ENCODE measurements at places on chromosomes 3 and 15.

DNA sequence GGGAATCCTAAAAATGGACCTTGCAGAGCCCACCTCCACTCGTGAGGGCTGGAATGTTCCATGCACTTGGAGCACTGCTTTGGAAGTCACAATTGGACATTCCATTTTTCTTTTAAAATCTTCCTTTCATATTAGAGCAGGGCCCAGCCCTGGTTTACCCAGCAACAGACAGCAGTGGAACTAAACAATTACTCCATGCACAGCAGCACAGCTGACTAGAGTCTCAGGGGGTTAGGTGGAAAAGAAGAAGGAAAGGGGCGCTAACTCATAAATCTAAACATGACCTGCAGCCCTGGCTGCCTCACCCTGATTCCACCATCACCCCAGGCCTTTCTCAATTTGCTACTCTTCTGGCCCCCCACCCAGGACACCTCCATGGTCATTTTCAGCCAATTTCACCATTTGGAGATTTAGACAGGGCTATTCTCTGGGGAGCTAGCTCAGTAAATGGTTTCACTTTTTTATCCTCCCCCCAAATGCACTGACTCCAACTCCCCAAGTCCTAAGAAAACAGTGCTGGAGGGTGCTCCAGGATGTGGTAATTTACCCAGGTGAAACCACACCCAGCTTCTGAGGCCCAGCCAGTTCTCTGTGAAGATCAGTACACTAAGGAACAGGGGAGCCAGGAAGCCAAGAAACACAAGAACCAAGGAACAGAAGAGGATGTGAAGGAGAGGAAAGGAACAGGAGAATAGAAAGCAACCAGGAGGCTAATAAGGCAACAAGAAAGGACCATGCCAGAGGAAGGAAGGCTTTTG, 1.6 kb upstream of the LRRC31 start:
- DNase-seq, result no peak

GRCh38 chr15:71237456-71238188, 122.4 kb downstream of the THSD4 start:
- no peak for DNase-seq

GRCh38 chr3:189324538-189325138, 152.9 kb downstream of the TPRG1 start:
- DNase-seq, result peak; percentile 54

GRCh38 chr3:129161860-129162271, 1.0 kb upstream of the ISY1 start:
- no peak for DNase-seq

DNA sequence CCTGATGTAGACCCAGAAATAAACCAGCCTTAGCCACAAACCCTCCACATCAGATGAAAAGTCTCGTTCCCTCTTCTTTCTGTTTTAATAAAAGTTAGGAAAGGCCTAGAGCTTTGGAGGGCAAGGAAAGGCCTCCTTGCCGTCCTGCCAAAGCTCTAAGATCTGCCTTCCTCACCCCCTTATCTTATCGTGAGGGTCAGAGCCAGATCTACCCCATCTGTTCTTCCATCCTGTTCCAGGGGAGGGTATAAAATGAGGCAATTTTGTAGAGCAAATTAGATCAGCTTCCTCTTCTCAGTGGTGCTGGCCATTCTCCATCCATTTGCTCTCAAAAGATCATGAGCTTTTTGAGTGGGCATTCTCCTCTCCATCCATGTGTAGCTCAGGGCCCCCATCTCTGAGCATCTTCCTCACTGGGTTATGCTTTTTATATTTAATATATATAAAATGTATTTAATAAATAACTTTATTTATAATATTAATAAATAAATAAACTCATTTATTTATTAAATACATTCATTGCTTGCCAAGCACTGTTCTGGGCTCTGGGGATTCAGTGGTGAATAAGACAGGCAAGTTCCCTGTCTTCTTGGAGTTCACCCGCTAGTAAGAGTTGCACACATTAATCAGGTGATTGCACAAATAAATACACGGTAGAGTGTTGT, 2.0 kb upstream of the SLC24A1 start:
- no peak for DNase-seq

DNA sequence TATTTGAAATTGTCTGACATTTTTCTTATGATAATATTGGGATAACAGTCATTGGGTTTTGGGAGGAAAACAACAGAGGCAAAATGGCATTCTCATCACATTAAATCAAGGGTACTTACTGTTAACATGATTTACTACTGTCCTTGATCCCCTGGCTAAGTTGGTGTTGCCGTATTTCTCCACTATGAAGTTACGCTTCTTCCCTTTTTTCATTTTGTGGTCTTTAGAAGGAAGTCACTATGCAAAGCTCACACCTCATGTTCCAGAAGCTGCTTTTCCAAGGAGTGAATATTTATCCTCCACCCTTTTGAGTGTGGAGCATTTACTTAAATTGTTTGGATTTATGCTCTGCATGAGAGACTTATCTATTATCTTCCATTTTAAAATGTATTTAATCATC, 63.7 kb downstream of the ALCAM start:
- DNase-seq, result no peak

- DNase-seq, result no peak
These were observed 87.5 kb downstream of the NEK10 start for GRCh38 chr3:27281671-27282150.

DNA sequence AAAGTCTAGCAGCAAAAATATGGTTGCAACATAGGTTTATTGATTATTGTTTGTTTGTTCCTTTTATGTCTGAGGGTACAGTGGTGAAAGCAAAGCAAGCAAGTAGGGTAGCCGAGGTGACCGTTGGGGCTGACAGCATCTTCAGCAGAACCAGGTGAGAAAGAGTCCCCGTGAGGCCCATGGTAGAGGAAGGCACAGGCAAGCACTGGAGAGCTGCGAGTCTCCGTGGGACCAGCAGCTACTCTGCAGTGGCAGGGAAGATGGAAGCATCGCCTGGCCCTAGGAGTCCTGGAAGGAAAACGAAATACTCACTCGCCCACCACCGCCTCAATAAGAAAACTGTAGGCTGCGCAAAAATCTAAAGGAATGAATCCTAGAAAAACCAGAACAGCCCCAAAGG, 25.3 kb upstream of the GABRA5 start:
- DNase-seq, result no peak

DNA sequence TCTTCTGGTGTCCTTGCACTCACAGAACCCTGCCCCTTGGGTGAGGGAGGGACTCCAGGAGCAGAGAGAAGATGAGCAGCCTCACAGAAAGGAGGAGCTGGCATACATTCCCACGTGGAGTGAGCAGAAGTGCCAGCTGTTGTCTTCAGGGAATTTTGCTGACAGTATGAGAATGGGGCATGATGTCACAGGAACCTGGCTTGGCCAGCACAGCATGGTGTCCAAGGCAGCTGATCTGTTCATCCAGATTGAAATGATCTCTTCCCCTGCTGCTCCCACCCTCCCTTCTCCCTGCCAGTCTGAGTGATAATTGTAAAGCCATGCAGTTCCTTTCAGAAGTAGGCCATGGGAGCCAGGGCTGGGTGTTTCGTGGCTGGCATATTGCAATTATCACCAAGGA, 53.3 kb downstream of the GJD2 start:
- no peak for DNase-seq

DNA sequence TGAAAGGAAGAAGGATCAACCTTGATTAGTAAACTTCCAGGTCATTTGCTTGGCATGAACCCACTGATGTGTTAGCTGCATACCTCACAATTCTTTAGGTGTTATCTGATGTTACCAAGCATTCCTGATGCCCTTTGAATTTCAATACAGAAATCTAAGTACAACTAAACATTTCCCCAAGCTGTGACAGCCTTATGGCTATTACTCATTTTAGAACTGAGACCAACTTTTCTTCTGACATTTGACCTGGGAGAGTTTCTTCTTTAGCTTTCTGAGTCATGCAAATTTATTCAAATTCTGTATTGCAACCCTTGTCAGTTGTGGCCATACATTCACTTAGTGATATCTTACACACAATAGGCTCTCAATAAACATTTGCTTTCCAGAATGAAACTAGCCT, 124.3 kb downstream of the TIGIT start:
- DNase-seq, result no peak

DNA sequence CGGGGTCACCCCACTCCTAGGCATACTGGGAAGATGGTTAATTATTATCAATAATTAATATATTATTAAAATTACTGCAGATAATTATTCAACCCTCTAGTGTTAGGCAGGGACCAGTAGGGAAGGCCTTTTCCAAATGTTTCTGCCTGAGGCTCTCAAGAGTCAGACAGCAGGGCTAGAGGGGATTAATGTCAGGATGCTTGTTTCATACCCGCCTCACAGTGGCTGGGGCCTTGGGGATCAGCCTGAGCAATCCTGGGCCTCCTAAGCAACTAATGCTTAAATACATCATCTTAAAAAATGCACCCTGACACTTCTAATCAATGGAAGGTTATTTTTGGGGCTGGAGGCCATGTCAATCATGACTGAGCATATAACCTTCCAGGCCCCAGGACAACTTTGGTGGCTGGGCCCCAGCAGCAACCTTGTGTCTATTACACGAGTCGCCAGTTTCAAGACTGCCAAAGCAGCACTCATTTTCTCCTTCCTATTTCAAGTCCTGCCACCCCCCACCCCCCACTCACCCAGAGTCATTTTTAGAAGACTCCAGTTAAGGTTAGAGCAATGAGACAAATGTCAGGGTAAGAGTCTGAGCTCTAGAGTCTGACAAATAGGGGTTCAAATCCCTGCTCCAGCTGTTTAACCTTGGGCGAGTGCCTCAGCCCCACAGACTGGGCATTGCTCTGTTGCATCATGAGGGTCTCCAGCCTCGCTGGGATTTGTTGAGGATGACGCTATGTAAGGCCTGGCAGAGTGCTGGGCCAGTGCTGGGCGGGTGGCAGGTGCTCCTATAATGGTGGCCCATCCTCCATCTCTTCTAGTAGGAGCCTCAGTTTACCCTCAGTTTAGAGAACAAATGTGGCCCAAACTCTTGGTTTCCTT, 6.1 kb downstream of the AMOTL2 start:
- no peak for DNase-seq

DNA sequence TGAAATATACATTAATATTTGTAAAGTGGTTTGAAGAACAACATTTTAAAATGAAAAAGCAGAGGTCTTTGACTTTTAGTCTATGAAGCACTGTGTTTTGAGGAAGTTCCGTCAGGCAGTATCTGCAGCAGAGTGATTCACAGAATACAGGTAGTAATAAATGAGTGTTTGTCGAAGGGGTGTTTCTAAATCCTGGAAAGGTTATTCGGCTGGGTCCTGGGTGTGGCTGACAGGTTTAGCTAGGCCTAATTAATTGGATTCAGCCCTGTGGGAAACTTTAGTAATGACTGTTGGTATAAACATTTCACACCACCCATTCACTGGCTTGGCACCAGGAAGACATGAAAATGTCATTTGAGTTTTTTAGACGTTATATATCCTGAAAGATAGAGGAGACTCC, 51.3 kb downstream of the TIPARP start:
- DNase-seq, result no peak

DNA sequence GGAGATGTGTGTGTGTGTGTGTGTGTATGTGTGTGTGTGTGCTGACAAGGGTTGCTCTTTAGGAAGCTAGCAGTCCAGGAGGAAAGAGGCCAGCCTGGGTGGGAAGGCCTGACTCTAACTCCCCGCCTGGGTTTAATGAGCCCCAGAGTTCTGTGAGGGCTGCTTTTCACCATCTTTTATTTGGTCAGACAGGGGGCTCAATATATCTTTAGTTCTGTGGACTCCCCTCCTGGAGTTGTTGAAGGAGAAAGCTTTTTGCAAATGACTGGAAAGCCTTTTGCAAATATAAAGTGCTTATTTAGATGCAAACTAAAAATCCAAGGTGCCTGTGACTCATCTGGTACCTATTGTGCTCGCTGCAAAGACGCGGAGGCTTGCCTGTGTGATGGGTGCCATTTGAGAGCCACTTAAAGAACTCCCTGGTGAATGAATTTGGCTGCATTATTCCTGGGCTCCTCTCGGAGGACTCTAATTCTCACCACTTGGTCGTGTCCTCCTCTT, 24.5 kb downstream of the DRD3 start:
- DNase-seq, result no peak

GRCh38 chr3:45640724-45641361, 46.3 kb downstream of the LIMD1 start:
- no peak for DNase-seq

DNA sequence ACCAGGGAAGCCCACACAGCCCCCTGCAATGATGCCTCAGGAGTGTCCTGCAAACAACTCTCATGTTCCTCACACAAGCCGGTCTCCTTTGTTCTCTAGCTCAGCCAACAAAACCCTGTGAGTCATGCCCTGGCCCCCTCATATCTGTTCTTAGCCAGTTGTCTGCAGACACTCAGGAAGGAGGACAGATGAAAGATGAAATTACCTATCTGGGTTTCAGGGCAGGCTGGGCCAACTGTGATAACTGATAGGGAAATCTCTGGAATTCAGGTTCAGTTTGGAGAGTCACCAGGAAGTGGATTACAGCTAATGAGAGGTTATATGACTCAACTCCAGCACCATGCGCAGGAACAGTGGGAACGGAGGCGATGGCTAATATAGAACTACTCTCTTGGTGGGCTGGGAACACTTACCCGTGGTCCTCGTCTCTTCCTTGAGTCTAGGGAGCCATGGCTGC, 352.0 kb upstream of the ADAMTS9 start:
- no peak for DNase-seq

GRCh38 chr3:58210761-58211460, at the start of gene DNASE1L3:
Gene DNASE1L3, minus strand, starts transcription at chr3:58210972. Its CDS starts 66 bp downstream, at chr3:58210906.
- no peak for DNase-seq

GRCh38 chr3:18159681-18160080, 265.5 kb downstream of the SATB1 start:
- DNase-seq, result no peak

DNA sequence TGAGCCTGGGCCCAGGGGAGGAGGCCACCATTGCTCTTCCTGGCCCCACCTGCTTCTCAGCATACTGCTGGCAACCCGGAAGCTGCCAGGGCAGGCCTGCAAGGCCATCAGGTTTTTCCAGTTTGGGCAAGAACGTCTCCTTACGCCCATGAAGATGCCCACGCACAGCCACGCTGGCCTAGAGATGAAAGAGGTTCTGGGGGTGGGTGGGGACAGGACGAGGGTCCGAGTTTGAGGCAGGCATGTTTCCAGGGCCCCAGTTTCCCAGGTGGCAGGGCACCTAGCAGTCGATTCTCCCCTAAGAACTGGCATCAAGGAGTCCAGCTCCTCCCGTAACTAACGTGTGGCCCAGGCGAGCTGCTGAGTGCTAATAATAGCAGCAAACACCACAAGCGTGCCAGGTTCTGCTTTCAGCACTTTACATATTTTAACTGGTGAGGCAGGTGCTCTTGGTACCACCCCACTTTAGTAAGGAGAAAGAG, 45.8 kb downstream of the ZNF710 start:
- DNase-seq, result no peak

- no peak for DNase-seq
These were observed 69.2 kb upstream of the SLC6A6 start for GRCh38 chr3:14333215-14333614.

GRCh38 chr15:23402544-23402943, 44.5 kb downstream of the GOLGA6L2 start:
- DNase-seq, result no peak

DNA sequence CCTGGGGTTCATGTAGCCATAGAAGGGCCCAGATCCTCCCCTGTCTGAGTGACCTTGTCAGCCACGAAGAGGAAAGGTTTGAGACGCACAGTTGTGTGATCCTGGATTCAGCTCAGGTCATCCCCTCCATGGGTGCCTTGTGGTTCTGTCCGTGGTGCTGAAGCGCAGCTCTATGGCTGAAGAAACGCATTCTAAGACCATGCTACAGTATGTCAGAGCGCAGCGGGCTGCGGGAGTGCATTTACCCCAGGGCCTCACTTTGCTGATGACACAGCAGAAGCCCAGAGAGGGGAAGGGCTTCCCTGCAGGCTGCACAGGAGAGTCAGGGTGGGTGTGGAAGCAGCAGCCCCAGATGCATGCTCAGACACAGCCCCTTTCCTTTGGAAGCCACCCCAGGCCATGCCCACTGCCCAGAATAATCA, 68.8 kb upstream of the IQSEC1 start:
- DNase-seq, result no peak

GRCh38 chr3:49607105-49607591, 52.9 kb downstream of the BSN start:
- DNase-seq, result no peak

Data from stimulated activated CD4-positive, alpha-beta T cell treated with anti-CD3 and anti-CD28 coated beads, Interleukin-1b, Interleukin-23, amount 100 ng/mL, for 1 hour (primary cell).